ENCODE measurements at places on chromosomes 3 and 15.

GRCh38 chr3:130433306-130433705, 83.7 kb upstream of the COL6A6 start:
- DNase-seq, result no peak

DNA sequence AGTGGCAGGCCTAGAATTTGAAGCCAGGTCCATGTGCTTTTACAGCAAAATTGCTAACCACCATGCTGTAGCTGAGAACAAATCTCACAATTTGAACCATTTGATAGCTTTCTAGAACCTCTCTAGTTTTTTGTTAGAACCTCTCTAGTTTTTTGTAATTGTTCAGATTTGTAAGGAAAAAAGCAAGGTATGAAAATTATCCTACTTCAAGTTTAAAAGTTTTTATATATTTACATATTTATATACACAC, 9.8 kb downstream of the GXYLT2 start:
- no peak for DNase-seq

- no peak for DNase-seq
Observed at GRCh38 chr3:124847051-124847450, 40.1 kb downstream of the ITGB5 start.

DNA sequence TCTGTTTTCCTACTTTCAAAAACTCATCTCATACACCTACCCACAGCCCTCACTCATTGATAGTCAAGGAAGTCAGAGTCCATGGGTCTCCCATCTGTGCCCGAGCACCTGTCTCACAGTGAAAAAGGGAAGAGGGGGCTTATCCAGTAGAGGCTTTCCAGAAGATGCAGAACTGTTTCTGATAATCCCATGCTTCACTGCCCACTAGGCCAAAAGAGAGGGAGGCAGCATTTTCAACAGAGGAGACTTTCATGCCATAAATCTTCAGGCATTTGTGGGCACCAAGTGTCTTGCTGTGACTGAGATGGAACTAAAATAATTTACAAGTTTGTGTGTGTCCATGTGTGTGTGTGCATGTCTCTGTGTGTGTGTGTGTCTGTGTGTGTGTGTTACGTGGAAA, 117.9 kb upstream of the PHLDB2 start:
- DNase-seq, result no peak

GRCh38 chr3:4948395-4948794, 30.8 kb upstream of the BHLHE40 start:
- no peak for DNase-seq

DNA sequence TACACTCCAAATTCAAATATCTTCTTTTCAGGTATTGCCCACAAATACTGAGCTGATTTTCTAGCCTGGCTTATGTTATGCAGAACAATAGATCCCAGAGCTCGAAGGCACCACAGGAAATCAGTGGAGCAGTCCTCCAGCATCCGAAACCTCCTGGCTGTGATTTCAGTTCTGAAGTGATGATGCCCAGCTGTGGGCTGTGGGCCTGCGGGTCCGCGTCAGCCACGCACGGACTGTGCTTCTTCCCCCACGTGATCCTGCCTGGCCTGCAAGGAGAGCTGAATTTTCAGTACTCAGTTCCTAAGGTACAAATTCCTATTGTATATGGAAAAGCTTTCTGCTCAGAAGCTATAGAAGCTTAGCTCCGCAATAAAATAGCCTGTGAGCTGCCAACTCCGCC, 96.2 kb downstream of the OCA2 start:
- DNase-seq, result no peak

- DNase-seq, result no peak
Observed at GRCh38 chr3:169931747-169932520, 20.6 kb downstream of the SAMD7 start.

DNA sequence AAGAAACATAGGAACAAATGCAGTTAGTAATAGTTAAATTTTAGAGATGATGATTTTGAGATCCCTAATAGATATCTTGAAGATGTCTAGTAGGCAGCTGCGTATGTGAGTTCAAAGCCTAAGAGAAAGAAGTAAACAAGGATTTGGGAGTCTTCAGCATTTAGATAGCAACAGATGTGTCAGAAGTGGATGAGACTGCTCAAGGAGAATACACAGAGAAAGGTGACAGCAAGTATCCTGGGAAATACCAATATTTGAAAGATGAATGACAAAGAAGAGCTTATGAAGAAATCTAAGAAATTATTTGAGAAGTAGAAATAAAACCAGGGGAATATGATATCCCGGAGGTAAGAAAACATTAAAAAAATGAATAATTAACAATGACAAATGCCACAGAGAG, 130.9 kb downstream of the PCCB start:
- DNase-seq, result no peak

GRCh38 chr3:125052624-125053303, 3.0 kb downstream of the HEG1 start:
- DNase-seq, result no peak

- no peak for DNase-seq
Observed at GRCh38 chr15:82944821-82945220, 7.7 kb downstream of the HOMER2 start.

- DNase-seq, result no peak
Observed at GRCh38 chr3:192867645-192868044, 50.0 kb downstream of the MB21D2 start.

GRCh38 chr3:115982108-115982507, 358.8 kb downstream of the GAP43 start:
- no peak for DNase-seq

- no peak for DNase-seq
Observed at GRCh38 chr3:179452872-179453271, 1.6 kb upstream of the GNB4 start.

GRCh38 chr3:43838877-43839276, 148.1 kb downstream of the ABHD5 start:
- no peak for DNase-seq

GRCh38 chr3:53704363-53704725, 141.9 kb downstream of the CHDH start:
- DNase-seq, result no peak

GRCh38 chr3:139182143-139182542, 137.5 kb upstream of the PRR23C start:
- DNase-seq, result no peak

DNA sequence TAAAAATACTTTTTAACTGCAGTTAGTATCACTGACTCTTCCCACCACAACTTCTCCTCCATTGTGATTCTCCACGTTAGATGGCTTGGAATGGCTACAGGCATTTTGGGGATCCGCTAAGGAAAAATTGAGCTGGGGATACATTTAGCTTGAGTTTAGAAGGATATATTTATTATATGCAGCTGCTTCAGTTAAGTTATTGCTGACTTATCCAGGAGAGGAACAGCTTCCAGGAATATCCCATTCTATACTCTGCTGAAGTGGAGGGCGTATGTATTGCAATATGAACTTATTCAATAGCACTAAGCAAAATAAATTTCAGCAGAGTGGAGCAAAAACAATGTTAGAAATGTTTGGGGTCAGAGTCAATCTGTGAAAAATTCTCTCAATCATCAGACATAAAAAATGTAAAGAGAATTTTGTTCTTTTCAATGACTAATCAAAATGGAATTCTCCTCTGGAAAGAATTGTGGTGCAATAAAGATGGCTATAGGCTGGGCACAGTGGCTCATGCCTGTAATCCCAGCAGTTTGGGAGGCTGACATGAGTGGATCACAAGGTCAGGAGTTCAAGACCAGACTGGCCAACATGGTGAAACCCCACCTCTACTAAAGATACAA, 84.7 kb downstream of the NCEH1 start:
- DNase-seq, result no peak

DNA sequence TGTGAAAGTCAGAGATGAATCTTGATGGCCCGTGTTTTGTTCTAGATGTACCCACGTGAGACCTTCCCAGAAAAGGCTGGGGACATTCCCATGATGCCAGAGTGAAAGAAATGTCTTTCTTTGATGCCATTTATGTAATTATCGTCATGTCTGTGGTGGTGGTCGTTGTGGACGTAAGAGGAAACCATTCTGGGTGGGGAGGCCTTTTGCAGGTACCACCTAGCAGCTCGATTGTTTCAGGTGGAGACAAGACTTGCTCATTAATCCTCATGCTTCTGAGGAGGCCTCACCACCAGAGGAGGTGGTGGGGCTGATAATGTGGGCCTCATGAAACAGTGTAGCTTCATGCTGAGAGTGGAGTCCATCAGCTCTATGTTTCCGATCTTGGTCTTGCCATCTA, 58.1 kb upstream of the USP3 start:
- no peak for DNase-seq

DNA sequence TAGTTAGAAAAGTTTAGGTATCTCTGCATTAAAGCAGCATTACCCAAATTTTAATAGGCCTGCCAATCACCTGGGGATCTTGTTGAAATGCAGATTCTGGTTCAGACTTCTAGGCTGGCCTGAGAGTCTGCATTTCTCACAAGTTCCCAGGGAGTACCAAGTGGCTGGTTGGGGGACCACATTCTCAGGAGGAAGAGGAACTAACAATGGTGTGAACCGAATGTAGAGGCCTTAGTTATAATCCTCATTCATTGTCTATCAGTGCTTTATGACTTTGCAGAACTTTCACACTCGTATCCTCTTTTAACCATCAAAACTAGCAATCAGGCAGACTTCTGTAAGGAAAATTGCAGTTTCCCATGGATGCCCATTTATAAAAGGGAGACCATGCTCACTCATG, 38.2 kb upstream of the UBE2E1 start:
- DNase-seq, result no peak

DNA sequence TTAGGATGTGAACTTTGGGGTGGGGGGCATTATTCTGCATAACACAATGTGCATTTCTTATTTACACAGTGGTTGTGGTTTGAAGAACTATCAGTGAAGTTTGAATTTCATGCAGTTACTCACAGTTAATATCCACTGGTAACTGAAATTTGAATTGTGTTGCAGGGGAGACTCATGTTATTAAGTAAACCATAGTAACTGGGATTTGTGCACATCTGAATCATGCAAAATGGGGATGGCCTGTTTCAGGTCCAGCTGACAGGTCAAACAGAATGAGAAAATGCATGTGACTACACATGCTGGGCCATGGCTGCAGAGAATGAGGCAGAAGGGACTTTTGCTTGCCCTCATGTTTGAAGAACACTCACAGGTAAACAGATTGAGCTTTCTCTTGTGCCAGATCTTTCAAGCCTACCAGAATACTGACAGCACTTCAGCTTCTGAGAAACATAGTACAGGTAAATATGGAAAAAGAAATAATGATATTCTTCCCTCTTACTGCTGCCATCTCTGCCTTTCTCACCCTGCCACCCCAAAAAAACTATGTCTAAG, 115.0 kb downstream of the POLQ start:
- DNase-seq, result no peak

GRCh38 chr3:101383156-101383575, 62.8 kb upstream of the IMPG2 start:
- DNase-seq, result no peak

DNA sequence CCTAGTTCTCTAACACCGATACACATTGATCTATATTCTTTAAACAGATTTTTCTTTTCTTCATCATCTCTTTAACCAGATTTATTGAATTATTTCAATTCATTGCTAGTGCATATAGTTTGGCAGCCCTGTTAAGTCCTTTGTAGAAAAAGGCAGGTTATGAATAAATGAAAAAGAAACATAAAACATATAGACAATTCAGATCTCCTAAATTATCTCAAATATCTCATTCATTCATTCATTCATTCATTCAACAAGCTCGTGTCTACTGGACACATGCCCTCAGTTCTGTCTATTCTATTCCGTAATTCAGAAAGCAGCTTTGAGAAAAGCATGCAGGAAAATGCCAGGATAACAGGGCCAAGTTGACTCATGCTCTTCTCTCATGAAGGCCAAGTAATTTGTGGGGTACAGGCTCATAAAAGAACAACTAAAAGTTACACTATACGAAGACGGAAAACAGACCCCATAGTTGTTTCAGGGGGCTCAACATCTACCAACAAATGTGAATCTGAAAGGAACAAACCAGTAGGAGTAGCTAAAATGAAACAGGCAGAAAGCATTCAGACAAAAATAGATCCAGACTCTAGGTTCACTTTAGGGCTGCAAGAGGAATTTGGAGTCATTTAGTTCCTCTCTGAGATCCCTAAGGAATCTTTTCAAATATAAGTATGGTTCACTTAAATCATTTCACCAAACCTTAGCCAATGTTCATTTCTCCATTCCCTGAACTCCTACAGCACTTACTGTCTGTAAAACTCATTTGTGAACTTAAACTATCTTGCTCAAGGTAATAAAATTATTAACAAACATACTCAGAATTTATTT, 7.5 kb downstream of the ZNF148 start:
- no peak for DNase-seq
